NT2/D1 (cell line): ENCODE measurements at places on chromosomes 13 and 19.

DNA sequence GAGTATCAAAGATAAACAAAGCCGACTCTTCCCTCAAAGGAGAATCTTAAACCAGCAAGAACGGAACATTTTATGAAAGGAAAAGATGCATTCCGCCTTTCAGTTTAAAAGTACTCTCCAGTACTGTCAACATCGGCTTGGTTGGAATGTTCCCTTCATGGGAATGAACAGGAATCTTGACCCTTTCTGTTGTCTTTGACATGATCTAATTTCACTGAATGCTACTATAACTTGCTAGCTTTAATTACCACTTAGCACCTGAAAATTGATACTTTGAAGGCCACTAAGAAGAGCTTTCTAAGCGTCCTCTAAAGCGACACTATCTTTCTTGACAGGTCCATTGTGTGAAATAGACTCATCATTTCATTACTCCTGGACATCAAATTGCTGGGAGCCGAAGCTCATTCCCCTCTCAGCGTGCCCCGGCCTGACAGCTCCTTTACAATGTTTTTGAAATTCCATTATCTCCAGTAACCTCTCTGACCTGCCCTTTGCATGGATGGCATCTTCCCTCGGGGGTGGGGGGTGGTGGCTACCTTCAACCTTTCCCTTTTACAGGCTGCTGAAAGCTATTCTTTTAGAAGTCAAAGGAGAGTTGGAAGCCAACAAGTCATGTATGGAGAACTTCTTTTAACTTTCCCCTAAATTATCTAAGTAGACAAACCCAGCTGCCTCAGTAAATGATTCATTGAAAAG lies 67.9 kb downstream of the EFNB2 start:
- DNase-seq, result no peak

DNA sequence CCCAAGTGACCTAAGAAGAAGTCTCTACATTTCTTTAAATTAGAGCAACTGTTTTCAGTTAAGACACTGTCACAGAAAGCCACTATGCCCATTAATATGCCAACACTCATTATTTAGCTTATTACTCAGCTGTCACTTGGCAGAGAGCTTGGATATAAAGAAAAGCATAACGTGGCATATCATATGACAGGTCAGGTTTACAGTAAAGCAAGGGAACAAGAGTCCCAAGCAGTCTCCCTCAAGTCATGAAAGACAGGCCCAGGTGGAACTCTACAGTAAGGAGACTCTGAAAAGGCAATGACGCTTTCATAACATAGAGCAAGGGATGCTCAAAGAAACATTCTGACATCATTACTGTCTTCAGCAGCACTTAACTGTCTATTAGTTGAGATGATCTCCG lies 6.3 kb downstream of the LHFPL6 start:
- no peak for DNase-seq

DNA sequence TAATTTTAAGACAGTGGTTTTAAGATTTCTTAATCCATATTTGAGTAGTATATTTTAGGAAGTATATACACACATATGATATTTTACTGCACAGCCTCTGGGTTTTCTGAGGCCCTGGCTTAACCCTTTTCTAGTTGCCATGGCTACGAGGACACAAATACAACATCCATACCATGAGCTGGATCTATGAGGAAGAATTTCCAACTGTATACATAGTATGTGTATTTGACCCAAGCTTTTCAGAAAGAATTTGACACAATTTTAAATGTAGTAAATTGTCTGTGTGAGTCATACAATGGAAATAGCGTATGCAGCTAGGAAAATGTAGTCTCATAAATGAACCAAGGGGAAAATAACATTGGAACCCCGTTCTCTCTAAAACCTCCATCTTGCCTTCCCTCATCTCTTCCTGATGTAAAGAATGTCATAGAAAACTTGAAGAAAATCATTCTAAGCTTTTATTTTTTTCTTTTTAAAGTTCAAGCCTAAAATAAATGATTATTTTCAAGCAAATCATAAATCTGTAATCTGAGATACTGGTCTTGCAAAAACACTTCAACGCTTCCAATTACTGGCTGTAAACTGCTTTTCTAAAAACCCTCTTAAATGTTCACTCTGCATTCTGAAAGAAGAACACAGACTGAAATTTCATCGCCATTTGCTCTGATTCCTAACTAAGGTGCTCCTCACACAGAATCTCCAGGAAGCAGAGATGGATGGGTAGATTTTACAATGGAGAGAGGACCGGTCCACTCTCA lies 172.4 kb downstream of the LACC1 start:
- DNase-seq, result no peak

GRCh38 chr13:48534911-48535501 lies 2.1 kb upstream of the RCBTB2 start:
- no peak for DNase-seq

DNA sequence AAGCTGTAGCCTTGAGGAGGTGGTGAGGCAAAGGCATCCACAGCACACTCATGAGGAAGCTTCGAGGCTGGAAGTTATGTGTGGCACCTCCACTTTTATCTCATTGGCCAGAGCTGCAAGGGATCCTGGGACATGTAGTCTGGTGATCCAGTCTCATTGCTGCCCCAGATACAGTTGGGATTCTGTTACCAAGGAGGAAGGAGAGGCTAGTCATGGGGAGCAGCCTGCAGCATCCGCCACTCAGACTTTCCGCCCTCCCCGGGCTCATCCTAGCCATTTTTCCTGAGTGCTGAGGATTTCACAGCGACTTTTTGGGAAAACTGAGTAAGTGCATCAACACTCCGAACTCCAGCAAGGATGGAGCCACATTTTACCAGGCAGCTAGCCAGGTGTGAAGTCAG lies 74.4 kb downstream of the DPF1 start:
- no peak for DNase-seq
